NCI-H510A treated with DMSO at 0.1 percent for 48 hours (cell line): ENCODE measurements at places on chromosomes 3 and 15.
A peak's percentile ranks its signal among the peaks of the same experiment; 100 is the strongest.

DNA sequence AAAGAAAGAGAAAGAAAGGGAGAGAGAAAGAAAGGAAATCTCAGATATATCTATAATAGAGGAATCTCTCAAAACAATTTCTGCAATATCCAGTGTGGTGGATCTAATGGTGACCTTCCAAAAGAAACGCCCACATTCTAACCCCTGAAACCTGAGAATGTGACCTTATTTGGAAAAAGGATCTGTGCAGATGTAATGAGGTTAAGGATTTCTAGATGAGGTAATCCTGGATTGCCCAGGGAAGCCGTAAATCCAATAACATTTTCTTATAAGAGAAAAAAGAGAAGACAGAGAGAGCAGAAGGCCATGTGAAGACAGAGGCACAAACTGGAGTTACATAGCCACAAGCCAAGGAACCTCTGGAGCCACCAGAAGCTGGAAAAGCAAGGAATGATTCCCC, 307.6 kb downstream of the ZBTB20 start:
- no peak for DNase-seq

GRCh38 chr3:13647298-13648059, 98.6 kb downstream of the FBLN2 start:
- DNase-seq, result peak; percentile 28

GRCh38 chr3:42159147-42159546, 68.0 kb downstream of the TRAK1 start:
- DNase-seq, result peak; percentile 29

DNA sequence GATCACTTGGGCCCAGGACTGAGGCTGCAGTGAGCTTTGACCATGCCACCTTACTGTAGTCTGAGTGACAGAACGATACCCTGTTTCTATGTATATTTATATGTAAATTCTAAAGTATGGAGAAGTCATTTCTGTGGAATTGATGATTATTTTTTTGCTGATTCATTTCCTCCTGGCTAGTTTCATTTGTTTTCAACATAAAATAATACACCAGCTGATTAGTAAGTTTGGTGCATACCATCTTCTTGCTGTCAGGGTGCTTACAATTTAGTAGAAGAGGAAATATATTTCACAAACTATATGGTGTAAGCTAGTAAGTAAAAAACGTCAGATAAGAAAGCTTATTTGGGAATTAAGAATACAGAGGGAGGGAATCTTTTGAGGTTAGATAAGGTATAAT, 36.0 kb downstream of the SLC25A26 start:
- no peak for DNase-seq

DNA sequence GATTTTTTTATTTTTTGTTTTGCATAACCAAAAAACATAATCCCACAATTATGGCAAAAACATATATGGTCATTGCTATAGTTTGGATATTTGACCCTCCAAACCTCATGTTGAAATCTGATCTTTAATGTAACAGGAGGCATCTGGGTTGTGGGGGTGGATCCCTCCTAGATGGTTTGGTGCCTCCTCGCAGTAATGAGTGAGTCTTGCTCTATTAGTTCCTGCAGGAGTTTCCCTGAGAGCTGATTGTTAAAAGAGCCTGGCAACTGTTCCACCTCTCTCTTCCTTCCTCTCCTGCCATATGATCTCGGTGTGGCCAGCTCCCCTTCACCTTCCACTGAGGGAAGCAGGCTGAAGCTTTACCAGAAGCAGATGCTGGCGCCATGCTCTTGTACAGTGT, 33.2 kb upstream of the TRIM59 start:
- no peak for DNase-seq

DNA sequence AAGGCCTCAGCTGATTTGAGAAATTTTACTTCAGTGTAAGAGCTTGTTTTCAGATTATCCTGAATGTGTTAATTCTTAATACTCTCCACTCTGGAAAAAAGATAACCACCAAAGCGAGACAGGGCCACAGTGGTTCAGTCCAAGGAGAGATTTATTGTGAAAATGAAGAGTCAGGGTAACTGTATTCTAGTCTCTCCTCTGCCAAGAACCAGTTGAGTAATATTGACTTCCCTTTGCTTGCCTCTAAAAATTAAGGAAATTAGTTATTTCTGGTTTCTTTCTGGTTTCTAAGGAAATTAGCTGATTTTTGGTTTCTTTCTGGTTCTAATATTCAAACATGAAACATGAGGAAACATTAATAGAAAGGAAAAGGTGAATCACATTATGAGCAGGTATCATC, 34.9 kb downstream of the PPP1R2 start:
- DNase-seq, result no peak

- DNase-seq, result no peak
These were observed 60.5 kb downstream of the DNASE1L3 start for GRCh38 chr3:58150130-58150809.

- DNase-seq, result no peak
These were observed 1035.3 kb downstream of the ROBO1 start for GRCh38 chr3:78732471-78732870.

GRCh38 chr15:69475769-69476358, 23.2 kb downstream of the RPLP1 start:
- peak; percentile 71 for DNase-seq

GRCh38 chr15:32972686-32973085, 221.8 kb downstream of the FMN1 start:
- DNase-seq, result peak; percentile 29

GRCh38 chr15:67109141-67110034, 44.0 kb downstream of the SMAD3 start:
- DNase-seq, result no peak

- no peak for DNase-seq
These were observed 43.2 kb upstream of the UBE2E2 start for GRCh38 chr3:23159929-23160328.

GRCh38 chr15:65869954-65870871, 922 bp downstream of the RAB11A start:
- peak; percentile 50 for DNase-seq

DNA sequence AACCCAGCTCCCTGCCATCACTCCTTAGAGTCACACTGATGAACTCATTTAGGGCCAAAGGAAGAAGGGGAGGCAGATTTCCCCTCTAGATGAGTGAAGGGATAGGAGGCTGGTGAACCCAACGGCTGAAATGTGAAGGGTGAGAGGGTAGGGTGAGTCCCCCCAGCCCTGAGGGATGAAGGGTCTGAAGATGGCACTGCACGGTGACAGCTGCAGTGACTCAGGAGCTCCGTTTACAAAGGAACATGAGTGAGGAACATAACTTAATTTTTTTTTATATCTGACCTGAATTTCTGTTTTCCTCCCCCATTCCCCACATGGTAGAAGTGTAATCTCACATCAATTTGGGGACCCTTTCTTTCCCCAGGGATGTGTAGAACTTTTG, 14.0 kb downstream of the SNX33 start:
- DNase-seq, result no peak

DNA sequence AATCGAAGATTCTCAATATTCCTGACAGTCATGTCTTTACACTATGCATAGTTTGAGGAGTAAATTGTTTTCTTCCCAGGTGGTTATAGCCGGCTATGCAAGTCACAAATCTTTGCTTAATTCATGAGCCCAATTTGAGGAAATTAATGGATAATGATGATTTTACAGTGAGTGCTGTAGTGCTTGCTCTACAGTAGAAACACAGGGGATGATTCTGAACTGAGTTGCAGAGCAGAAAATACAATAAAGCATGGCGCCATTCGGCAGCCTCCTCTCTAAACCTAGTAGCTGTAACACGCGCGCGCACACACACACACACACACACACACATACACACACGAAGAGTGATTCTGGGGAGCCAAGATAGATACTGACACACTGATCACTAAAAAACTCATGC, 181.7 kb upstream of the DPH6 start:
- DNase-seq, result no peak

DNA sequence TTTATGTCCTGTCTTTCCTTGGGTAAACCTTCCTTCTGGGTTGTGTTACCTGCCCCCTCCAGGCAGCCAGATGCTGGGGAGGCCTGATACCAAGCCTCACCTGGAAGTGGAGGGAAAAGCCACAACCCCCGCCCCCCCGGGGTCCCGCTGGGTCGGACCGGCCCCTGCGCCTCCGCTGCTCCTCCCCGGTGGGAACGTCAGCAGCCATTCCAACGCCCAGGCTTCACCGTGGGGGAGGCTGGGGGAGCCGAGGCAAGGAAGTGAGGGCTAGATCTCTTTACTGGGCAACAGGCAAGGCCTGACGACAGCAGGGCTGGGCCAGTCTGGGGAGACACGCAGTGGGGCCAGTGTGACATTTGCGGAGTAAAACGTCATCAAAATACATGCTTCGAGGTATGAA, 53.0 kb upstream of the SNRPA1 start:
- no peak for DNase-seq

DNA sequence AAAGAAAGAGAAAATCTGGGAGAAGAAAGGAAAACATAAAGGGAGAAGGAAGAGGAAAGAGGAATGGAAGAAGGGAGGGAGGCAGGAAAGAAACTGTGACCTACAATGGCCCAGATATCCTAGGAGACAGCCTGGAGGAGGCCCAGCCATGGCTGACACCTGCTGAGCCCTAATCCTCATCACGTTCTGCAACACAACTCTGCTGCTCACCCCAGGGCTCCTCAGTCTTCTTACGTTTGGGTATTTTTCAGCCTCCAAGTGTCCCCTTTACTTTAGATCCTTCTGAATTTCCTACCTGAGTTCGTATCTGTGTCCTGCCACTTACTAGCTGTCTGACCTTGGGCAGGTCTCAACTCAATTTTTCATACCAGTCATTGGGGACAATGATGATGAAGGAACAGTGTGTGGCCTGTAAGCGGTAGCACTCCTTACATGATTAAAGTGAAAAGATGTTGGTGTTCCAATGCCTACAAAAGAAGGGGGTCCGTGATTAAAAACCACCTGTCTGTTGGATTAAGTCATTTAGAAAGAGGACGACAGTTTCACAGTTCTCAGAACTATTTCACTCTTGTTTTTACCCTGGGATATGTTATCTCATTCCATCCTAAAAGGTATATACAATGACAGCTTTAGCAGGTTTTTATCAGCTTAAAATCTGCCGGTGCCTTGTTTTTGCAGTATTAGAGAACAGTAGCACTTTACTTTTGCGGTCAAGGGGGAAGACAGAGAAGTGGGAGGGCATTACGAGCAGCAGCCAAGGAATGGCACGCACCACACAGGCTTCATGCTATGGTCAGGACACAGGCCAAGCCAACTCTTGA, 47.4 kb downstream of the CCR4 start:
- no peak for DNase-seq

DNA sequence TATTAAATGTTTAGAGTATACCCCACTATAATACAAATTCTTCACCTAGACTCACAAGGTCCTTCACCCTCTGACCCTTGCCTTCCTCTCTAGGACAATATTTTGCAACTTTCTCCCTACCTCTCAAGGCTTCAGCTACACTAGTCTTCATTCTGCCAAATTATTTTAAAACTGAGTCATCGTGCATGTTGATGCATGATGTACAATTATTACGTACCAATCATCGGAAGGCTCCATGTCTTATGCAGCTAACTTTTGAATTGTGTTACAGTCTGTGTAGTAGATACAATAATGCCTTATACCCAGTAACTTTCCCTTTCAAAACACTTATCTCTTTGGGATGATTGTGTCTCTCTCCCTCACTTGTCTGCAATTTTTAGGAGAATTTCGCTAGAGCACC, 98.5 kb upstream of the ROBO2 start:
- DNase-seq, result no peak

DNA sequence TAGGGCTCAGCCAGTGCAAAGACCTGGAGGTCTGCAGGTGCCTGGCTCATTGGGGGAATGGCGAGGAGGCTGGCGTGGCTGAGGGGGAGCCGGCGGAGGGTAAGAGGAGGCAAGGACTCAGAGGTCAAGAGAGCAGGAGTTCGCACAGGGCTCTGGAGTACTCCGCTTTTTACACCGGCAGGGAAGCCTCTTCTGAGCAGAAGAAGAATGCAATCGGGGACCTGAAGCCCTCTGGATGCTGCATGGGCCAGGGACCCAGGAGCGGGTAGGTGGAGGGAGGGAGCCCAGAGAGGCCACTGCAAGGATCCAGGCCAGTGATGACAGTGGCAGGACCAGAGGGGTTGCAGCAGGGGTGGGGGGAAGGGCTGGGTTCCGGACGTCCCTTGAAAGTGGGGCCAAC, 70.4 kb upstream of the TAMM41 start:
- DNase-seq, result no peak

- DNase-seq, result no peak
These were observed 107.2 kb upstream of the ABHD17C start for GRCh38 chr15:80587816-80588456.

DNA sequence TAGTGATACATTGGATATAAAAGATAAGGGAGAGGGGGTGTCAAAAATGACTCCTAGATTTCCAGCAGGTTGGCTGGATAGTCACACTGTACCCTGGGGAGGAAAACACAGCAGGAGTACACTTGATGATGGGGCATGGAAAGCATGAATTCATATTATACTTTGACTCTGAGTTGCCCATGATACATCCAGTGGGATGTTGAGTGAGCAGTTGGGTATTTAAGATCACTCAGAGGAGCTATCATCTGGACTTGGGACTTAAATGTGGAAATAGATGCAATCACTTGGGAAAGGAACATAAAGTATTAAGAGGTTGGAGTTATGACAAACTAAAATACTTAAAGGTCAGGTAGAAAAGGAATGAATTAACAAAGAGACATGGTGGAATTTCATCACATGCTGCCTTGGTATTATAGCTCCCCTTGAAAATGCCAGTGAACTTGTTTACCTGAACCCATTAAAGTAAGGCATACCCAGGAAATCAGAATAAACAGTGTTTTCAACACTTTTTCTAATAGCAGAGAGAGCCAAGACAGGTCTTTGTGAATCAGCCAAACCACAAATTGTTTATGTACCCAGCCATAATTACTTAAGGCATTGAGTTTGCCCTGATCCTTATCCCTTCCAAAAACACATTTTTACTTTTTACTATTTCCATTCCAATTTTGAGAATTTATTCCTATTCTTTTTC, 49.9 kb upstream of the ABI3BP start:
- DNase-seq, result no peak

- DNase-seq, result no peak
These were observed 63.0 kb upstream of the ANKRD34C start for GRCh38 chr15:79219393-79220056.

DNA sequence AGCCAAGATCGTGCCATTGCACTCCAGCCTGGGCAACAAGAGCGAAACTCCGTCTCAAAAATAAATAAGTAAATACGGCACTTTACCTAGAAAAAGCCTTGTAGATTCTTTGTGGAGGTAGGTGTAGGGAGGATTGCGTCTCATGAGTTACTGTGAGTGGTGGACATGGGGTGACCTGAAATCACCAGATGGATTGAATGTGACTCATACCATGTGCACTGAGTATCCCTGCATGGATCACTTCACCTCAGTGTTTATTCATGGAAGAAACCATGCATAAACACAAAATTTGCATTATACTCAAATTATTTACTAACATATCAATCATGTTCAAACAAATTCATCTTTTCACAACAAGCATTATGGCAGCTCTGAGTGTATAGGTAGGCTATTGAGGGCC, 55.9 kb downstream of the MRPS25 start:
- DNase-seq, result no peak

DNA sequence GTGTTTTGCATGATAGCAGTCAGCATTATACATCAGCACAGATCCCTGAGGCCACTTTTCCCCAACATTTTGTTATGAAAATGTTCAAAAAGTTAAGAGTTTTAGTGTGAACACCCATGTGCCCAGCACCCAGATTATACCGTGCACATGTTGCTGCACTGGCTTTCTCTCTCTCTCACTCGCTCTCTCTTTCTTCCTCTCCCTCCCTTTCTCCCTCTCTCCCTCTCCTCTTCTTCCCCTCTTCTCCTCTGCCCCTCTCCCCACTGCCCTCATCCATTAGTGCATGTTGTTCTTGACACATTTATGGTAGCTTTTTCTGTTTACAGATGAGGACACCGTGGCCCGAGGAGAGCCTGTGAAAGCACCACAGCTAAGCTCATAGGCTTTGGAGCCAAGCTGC, 7.3 kb downstream of the FGD5 start:
- no peak for DNase-seq
